Frontal cortex (tissue), 4 donors: ENCODE measurements at places on chromosomes 13 and 19. TPM values are rescaled to one million over a fixed set of nuclear protein-coding genes. Genes with fewer than 3 reads are reported as not detected.

Gene MYO16
- 95.0 TPM for total RNA-seq

Gene SHISA7
- 4.5 TPM for total RNA-seq

Gene PCDH17
- total RNA-seq: 94.2 TPM

Gene SH2D3A
- total RNA-seq: 0.82 TPM

Gene HNRNPM
- total RNA-seq: 66.4 TPM

Gene PRKCG
- total RNA-seq: 1.2 TPM

Gene CBY2
- total RNA-seq: not detected

Gene SPTBN4
- total RNA-seq: 23.2 TPM

Gene CD70
- not detected for total RNA-seq

- DNase-seq: no peak
These were observed 46.2 kb downstream of the MYO9B start for GRCh38 chr19:17121736-17122293.

DNA sequence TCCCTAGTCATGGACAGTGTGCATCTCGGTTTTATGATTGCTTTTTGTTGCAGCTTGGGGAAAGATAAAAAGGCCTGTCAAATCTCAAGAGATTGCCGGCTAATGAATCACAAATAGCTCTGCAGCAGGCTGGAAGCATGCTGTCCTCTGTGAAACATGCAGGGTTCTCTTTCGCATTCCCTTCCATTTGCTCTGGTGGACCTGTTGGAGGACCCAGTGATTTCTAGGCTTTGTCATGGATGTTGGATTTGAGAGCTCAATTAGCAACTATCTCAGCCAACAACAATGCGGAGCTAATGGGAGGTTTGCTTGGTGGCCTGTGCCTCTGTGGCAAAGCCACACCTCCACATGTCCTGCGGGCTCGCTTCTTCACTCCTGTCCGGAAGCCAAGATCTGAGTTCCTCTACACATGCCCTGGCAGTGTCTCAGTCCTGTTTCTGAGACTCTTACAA is 418.1 kb upstream of the ARGLU1 start:
- no peak for DNase-seq

GRCh38 chr13:110572778-110573118 is 11.2 kb upstream of the RAB20 start:
- no peak for DNase-seq

DNA sequence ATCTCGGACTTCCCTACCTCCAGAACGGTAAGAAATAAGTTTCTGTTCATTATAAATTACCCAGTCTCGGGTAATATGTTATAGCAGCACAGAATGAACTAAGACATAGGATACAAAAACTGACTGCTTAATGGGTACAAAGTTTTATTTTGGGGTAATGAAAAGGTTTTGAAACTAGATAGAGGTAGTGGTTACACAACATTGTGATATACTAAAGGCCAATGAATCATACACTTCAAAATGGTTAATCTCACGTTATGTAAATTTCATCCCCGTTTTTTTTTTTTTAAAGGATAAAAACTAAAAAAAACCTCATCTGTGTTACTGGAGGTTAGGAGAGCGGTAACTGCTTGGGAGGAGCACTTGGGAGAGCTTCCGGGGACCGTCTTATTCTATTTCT is 23.5 kb downstream of the AKT2 start:
- DNase-seq: no peak

- no peak for DNase-seq
These were observed 615.5 kb upstream of the KLHL1 start for GRCh38 chr13:70723732-70724131.

DNA sequence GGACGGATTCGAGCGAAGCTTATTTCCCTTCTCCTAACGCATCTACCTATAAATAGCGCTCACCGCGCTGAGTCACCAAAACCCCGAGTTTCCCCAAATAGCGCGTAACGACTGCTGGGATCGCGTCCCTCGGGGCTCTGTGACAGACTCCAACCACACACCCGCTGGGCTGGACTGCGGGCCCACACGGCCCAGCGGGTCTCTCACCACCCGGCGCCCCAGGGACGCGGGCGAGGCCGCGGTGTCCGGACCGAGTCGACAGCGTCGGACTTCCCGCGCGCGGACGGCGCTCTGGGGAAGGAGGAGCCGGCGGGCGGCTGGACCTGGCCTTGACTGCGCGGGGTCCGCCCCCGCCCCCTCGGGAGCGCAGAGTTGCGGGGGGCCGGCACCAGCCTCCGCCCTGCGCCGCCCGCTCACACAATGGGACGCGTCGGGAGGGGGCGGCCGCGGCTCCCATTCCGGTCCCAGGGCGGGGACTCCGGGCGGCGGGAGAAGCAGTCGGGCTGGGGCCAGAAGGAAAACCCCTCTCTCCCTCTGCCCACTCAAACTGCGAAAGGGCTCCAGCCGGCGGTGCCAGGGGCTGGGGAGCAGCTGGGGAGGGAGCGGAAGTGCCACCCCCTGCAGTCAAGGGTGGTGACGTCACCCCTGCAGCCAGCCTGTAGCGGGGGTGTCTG is 108.8 kb downstream of the KCNRG start:
- peak; percentile 97 for DNase-seq

DNA sequence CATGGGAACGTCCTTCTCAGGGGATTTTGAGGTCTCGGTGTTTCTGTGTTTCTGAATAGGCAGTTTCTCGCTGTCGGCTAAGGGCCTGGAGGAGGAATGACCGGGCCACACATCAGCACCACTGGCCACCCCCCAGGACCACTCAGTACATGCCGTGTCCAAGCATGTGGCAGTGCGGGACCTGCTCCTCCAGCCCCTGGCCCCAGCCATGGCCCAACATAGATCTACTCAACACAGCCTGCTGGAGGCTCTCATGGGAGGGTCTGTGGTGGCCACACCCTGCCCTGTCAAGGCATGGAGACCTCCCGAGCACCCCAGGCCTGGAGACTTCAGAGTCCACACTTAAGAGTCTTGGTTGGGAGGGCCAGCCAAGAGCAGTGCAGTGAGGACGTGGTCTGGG is 17.5 kb downstream of the IZUMO4 start:
- no peak for DNase-seq

GRCh38 chr19:41239961-41240574 is 21.0 kb downstream of the AXL start:
- DNase-seq: no peak

DNA sequence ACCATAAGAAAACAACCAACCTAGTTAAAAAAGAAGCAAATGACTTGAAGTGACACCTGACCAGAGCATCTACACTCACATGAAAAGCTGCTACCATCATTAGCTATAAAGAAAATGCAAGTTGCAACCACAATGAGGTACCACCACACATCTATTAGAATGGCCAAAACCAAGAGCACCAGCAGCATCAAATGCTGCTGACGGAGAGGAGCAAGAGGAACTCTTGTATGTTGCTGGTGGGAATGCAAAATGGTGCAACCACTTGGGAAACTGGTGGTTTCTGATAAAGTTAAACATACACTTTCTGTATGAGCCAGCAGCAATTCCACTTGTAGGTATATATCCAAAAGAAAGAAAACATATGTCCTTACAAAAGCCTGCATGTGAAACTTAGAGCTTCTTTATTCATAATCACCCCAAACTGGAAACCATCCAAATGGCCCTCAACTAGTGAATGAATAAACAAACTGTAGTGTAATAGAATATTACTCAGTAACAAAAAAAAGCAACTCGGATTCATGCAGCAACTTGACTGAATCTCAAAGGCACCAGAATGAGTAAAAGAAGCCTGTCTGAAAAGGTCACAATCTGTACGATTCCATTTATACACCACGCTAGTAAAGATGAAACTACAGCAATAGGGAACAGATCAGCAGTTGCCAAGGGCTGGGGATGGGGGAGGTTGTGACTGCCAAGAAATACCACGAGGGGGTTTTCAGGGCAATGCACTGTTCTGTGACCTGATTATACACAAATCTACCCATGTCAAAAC is 60.9 kb upstream of the RANBP3 start:
- DNase-seq: no peak

GRCh38 chr13:32035716-32036115 is 4.1 kb downstream of the FRY start:
- DNase-seq: no peak

DNA sequence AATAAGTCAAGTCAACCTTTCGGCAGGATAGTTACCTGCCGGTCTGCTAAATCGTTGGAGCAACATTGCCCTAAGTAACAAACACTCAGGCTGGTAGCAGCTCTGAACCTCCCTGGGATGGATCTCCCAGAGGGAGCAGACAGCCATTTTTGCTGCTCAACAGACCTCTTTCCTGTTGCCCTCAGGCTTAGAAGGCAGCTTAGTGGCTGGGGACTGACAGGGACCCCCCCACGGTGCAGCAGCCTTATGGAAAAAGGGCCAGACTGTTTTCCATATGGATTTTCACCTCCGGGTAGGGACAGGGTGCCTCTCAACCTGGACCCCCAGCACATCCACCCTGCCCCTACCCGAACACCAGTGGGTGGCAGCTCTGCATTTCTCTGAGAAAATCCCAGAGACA is 49.7 kb downstream of the UBL3 start:
- DNase-seq: no peak

GRCh38 chr13:101917475-101917810 is 465.0 kb downstream of the ITGBL1 start:
- DNase-seq: no peak

DNA sequence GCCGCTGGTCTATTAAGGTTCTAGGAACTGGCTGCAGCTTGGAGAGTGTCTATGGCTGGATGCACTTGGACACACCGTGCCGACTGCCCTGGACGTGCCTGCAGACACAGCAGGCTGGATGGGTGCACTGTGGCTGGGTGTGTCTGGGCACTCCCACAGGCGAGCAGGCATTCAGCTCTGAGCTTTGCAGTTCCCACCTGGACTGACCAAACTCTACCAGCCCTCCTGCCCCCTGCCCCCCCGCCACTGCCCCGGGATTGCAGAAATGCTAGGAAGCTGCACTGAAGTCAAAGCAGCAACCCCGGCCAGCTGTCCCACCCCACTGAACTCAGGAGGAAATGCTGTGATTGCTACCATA is 7.0 kb upstream of the LRP3 start:
- DNase-seq: no peak

GRCh38 chr19:57759096-57759495 is 10.4 kb upstream of the ZNF586 start:
- DNase-seq: no peak

- peak; percentile 70 for DNase-seq
These were observed 10.6 kb upstream of the UBE2S start for GRCh38 chr19:55418185-55418584.

GRCh38 chr13:99331881-99332293 is 24.7 kb upstream of the GPR183 start:
- DNase-seq: no peak

DNA sequence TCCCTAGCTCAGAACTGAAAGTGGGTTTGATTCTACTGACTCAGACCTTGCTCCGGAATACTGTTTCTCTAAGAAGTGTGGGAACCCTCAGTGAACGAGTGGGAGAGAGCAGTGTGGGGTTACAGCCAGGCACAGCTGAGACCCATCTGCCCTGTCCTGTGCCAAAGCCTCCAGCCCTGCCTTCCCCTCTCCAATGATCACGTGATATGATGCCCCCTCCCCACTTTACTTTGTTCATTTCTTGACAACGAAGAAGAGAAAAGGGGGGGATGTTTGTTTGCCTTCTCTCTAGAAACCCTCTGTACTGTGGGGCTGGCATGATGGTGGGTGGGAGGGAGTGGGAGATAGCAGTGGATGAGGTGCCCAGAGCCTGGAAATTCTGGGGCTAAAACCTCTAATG is 96.0 kb downstream of the RNASEH2B start:
- no peak for DNase-seq

DNA sequence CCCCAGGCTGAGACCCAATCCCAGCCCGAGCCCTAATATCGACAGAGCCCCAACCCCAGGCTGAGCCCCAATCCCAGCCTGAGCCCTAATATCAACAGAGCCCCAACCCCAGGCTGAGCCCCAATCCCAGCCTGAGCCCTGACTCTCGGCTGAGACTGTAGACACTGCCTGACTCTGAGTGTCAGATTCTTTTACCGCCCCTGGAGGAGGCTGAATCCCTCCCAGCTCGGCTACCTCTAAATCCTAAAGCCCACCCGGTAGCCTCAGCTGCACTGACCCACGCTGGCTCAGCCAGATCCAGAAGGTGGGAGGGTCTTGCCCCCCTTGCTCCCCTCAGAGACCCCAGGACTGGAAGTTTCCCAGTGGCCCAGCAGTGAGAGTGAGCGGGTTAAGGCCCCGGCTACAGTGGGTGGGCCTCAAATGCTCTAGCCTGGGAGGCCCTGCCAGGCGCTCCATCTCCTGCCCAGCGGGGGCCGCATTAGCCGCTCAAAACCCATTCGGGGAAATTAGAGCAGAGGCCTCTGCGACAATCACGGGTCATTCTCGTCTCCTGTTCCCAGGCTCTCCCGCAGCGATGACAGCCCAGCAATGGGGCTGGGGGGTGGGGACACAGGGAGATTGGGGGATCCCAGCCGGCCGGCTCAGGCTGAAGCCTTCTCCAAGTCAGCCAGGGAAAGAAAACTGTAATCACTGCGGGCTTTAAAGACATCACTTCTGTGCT is 43.8 kb downstream of the ZNRF4 start:
- no peak for DNase-seq

DNA sequence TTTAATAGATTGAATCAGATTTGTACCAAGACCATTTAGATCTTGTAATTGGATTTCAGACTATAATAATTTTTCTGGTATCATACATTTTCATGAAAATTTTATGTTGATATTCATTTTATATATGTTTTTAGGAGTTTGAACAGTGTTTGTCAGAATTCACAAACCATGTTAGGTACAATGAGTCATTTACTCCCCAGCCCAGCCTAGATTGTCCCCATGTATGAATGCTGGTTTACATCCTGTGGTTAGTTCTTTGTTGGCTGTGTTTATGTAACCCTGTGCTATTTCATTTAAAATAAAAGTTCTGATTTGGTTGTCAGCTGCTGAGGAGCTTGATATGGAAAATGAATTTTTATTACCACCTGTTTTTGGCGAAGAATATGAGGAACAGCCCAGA is 96.7 kb downstream of the GJA3 start:
- no peak for DNase-seq

- no peak for DNase-seq
These were observed 1643.4 kb upstream of the MIR17HG start for GRCh38 chr13:89704040-89704439.

DNA sequence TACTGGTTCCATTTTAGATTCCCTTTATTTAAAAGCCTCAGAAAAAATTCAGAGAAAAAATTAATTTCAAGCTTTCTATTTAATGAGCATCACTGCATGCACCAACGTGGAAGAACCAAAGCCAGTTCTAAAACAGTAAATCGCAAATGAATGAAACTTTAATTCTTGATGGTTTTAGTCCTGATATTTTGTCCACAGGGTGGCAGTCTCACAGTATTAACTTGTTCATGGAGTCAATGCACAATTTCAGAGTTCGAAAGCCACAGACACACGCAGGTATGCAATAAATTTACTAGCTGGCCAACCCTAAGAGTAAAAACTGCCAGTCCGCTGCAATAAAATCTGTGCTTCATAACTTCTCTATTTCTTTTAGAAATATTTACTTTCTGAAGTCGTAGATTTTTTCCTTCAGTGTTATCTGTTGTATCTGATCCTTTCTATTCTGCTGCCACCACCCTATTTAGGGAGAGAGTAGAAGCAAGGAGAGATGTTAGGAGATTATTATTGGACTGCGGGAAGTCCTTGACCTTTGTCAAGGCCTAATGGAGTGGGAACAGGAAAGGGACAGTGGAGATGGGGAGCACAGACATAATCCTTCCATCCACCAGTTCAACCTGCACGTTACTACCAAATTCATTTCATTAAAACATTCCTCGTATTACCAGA is 7.0 kb upstream of the WBP4 start:
- no peak for DNase-seq
